ENCODE measurements at places on chromosomes 2 and 18.

GRCh38 chr2:74632209-74632938 is 15.8 kb downstream of the M1AP start:
- no peak for DNase-seq

DNA sequence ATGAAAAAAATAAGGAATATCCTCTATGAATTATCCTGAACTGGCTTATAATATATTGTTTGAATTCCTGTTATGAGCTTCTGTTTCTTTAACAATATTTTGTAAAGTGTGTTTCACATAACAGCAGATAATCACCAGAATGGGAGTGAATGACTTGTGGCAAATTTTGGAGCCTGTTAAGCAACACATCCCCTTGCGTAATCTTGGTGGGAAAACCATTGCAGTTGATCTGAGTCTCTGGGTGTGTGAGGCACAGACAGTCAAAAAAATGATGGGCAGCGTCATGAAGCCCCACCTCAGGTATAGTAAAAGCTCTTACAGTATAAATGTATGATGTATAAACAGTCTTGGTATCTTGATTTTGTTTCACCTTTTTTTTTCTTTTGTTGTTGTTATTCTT is 5.9 kb downstream of the GEN1 start:
- no peak for DNase-seq

GRCh38 chr2:117199511-117199910 is 615.0 kb upstream of the DDX18 start:
- DNase-seq, result no peak

GRCh38 chr2:8918412-8918811 is 81.0 kb upstream of the KIDINS220 start:
- no peak for DNase-seq

- DNase-seq, result peak; percentile 85
These were observed 96.9 kb upstream of the TANK start for GRCh38 chr2:161063157-161063945.

DNA sequence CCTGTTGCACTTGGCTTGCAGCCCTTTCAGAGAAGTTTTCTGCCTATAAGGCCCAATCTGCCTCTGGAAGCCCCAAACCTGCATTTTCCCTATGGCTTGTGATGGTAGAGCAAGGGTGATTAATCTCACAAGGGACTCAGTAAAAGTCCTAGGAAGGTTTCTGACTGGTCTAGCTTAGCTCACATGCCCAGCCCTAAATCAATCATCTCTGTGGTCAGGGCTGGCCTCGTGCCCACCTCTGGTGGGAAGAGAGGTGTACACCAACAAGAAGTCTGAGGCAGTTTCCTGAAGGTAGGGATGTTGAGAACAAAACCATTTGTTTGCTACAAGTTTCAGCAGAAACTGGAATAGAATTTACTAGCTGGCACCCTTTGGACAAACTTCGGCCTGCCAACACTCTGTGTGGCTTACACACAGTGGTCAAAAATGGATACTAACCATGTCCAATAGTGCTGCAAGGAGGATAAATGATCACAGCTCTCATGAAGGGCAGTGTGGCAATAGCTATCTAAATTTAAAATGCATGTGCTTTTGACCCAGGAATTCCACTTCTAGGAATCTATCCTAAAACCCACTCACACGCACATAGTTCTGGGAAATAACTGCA is 96.4 kb downstream of the EN1 start:
- DNase-seq, result no peak

DNA sequence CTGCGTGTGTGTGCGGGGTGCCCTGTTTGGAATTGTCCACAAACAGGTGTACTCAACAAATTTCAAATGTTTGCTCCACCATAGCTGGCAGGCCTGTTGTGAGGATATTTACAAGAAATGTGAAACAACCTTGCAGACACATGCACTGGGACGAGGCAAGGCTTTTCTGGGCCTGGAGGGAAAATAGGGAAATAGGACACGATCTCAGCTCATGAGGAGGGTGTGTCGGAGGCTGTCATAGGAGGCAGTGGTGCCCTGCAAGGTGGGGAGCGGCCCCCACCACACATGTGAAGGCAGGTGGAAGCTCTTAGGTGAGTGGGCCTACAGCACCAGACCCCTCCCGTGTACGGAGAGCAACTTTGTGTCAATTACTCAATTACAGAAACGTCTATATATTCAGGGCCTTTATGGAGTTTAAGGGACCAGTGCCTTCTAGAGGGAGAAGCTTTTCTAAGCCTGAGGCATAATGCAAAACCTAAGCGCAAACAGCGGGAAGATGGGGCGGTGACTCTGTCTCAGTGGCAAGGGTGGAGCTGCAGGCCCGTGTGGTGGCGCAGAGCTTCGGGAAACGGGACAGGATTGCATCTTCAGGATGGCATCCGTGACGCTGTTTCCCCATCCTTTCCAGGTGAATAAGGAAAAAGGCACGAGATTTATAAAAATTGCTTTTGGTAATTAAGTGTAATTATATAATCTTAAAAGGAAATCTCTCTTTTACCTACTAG is 48.0 kb downstream of the RNF144A start:
- DNase-seq, result no peak

GRCh38 chr18:79211844-79212243 is 142.7 kb downstream of the ATP9B start:
- DNase-seq, result no peak

DNA sequence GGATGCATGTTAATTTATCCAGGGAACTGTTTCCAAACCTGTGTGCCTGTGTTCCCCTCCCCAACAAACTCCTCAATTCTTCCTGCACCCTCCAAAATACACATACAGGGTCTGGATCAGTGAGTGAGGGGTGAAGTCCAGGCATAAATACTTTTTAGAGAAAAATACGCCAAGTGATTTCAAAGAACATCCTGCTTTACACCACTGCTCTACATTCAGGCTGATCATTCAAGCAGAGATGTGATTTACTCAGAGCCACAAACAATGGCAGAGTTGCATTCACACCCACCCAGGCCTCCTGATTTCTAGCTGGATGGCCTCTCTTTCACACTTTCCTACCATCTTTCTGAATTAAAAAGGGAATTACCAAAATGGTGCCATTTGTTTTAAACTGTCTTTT is 289.5 kb upstream of the SLC14A2 start:
- DNase-seq, result no peak

DNA sequence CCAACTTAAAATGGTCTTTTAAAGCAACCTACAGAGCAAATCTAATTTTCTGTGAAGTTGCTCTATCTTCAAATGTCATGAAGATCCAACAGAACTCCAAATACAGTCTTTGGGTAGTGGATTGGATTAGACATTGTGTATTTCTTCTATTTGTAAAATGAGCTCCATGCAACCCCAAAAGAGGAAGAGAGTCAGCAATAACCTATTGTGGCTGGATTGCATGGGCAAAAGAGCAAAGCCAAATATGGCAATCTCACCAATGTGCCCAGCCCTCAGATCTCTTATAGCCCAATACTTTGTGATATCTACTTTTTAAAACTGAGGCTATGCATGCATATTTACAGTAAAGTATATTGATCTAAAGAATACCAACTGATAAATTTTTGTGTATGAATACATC is 146.3 kb downstream of the TXNL1 start:
- DNase-seq, result no peak

GRCh38 chr2:162090109-162090508 is 16.1 kb upstream of the DPP4 start:
- no peak for DNase-seq

DNA sequence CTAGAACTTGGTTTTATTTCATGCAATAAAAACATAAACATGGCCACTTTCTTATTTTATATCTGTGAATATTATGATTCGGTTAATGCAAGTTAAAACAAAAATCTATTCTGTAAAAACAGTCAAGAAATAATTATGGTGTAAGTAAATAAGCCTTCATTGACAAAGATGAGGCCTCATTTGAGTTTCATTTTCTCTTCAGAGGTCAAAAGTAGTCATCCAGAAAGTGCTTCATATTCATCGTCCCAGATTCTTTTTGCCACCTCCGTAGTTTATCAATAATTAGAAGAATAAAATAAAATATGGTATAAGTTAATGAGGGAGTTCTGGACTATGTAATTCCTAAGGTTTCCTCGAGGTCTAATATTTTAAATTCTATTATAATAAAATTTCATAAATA is 19.4 kb upstream of the HNRNPA3 start:
- no peak for DNase-seq

DNA sequence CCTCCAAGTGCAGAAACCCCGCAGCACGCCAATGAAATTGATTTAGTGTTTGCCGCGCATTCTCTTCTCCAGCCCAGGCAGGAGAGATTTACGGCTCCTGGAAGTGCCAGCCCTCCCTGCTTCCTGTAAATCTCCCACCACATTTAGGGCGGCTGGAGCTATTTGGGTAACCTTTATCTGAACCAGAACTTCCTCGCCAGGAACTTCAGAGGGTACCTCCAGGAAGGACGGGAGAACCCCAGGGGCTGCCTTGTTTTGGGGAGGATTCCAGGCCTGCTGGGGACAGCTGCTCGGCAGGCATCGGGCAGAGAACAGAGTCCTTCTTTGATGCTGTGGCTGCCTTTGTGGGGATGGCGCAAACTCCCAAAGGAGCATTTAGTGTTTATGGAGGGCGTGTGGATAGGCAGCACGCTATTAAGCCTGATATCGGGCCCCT is 122.0 kb upstream of the MYCN start:
- DNase-seq, result no peak

DNA sequence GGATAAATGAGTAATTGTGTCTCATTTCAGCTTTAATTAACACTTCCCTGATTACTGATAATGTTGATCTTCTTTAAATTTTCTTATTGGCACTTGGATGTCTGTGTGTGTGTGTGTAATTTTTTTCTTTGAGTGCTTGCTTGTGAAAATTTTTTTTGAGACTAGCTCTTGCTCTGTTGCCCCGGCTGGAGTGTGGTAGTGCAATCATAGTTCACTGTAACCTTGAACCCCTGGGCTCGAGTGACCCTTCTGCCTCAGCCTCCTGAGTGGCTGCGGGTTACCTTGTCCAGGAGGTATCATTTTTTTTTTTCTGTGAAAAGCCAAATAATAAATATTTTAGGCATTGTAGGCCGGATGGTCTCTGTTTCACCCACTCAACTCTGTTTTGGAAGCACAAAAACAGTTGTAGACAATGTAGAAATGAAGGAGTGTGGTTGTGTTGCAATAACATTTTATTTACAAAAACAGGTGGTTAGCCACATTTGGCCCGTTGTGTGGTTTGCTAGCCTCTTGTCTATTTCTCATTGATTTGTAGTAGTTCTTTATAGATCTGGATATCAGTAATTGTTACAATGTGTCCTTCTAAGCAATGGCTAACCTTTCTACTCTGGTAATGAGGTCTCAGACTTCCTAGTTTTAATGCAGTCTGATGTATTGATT is 7.9 kb downstream of the IL1RL2 start:
- DNase-seq, result no peak

DNA sequence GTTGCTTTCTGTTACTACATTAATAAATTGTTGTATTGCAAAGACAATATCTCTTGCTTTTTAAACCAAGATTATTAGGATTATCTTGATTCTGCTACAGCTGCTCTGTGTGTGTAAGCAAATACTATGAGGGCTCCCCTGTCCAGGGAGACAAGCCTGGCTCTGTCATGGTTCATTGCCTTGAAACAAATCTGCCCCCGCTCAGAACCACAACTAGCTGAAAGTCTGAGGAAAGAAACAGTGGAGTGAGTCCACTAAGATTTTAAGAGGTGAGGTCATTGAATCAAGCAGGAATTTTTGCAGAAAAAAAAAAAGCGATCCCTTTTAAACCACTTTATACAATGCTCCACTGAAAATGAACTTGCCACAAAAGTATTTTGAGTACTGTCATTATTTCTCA is 30.8 kb upstream of the LRRTM4 start:
- DNase-seq, result no peak

DNA sequence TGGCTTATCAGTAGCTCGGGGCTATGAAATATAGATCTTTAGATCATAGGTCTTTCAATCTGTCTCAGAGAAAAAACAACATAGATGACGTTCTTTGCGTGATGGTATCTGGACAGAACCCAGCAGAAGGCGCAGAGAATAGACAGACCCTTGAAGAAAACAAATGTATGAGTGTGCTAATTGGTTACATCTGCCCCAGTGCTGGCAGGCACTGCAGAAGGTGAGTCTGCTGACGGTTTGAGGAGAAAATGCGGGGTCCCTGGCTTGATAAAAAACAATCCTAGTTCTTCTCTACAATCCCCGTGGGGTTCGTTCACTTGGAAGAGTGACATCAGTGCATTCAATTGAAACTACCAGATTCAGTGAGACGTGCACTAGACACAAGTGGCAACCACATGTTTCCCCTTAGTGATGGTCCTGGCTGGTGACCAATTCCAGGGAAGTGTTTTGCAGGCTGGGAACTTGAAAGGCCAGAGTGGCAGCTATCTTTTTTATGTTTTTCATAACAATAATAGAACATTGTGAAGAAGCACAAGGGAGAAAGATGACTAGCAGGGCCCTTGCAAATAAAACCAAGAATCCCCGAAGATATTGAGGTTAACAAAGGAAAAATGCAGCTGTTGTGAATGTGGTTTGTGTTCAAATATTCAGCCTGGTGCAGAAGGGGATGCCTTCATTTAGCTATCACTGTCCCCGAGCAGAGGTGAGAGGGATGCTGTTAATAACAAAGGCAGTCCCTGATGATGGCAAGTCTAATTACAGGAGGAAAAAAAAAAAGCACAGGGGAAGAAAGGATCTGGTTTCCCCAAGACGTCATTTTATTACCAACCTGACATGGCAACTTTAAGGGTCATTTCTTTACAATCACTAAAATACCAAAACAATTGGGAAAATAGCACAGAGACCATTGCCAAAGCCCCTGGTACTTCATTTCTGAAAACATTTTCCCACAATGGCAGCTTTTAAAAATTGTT is 337.6 kb upstream of the FIGN start:
- no peak for DNase-seq

DNA sequence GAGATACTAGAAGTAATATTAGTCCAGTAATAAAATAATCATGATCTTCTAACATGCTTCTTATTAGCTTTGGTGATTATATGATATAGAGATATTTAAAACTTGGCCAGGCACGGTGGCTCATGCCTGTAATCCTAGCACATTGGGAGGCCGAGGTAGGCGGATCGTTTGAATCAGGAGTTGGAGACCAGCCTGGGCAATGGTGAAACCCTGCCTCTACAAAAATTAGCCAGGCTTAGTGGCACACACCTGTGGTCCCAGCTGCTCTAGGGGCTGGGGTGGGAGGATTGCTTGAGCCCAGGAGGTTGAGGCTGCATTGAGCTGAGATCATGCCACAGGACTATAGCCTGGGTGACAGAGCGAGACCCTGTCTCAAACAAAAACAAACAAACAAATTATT is 87.0 kb downstream of the WDR7 start:
- DNase-seq, result no peak

DNA sequence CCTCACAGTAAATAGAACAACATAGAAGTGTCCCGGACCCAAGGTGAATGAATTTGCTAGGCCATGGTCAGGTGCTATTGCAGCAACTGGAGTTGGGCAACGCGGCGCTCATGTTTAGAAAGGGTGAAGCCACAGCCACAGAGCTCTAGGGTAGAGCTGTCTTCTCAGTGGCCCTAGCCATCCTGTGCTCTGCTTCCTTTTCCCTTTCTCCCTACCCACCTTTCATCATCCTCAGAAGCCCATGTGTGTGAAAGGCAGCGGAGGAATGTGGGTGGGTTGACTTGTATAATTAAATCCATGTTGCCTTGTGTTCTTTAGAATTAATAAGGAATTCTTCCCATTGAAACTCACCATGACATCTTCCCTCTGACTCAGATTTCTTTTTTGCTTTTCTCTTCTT is 336.7 kb downstream of the OSR1 start:
- no peak for DNase-seq
